AG10803 (cell line): ENCODE measurements at places on chromosomes 6 and 20.

GRCh38 chr6:4802312-4802935, 26.2 kb downstream of the CDYL start:
- no peak for DNase-seq

GRCh38 chr6:5025911-5026819, 22.3 kb upstream of the RPP40 start:
- DNase-seq: peak; percentile 41

GRCh38 chr6:34514593-34515472, 41.3 kb downstream of the SPDEF start:
- DNase-seq: peak; percentile 28

- no peak for DNase-seq
Measured at GRCh38 chr20:53419693-53420460, 173.8 kb downstream of the ZNF217 start.

DNA sequence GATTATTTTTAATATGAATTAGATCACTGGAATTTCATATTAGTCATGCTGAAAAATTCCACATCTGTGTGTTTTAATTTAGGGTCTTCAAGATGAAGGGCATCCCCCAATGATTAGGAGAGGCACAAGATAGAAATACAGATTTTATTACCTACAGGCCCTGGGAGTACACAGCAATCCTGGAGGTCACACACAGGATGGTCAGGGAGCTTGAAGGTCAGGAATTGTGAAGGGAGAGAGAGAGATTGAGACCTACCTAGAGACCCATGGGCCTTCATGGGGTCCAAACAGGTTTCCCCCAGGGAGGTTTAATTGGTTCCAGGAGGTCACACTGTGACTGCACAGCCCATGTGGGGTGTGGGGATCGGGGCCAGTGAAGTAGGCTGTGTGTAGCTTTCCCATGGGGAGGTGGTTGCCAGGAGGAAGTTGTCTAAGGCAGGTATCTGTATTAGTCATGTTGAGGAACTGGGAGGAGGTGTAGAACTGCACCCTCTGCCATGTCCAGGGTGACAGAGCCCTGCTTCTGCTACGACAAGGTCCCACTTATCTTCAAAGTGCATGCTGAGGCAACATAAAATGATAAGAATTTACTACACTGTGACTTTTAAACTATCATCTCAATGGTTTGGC, 18.3 kb downstream of the SNX9 start:
- no peak for DNase-seq

GRCh38 chr6:37373822-37374471, 20.2 kb downstream of the RNF8 start:
- DNase-seq: no peak

GRCh38 chr6:17354700-17355403, 38.5 kb upstream of the CAP2 start:
- DNase-seq: peak; percentile 75

- DNase-seq: peak; percentile 35
Measured at GRCh38 chr20:46681032-46681854, 8.0 kb downstream of the TP53RK start.

GRCh38 chr6:88517737-88518136, 351.6 kb upstream of the CNR1 start:
- no peak for DNase-seq

- no peak for DNase-seq
Measured at GRCh38 chr6:42509765-42510164, 54.1 kb upstream of the UBR2 start.

GRCh38 chr6:12750416-12750815, 33.8 kb downstream of the PHACTR1 start:
- no peak for DNase-seq

DNA sequence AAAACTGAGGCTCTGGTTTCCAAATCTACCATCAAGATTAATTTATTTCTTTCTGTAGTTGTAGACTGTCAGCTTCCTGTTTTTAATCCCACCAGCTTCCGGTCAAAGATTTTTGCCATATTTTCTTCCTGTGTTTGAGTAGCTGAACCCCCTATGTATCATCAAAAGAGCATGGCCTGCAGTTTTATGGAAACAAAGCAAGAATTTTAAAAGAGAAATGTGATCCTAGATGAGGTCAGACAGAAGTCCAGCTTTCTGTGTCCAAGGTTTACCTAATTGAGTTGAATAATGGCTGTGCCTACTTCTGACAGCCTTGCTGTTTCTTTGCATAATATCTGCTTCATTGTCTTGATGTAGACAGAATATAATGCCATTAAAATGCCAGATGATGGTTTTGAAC, 163.7 kb downstream of the CARMIL1 start:
- no peak for DNase-seq

GRCh38 chr20:45432294-45432693, 16.4 kb downstream of the PIGT start:
- no peak for DNase-seq

DNA sequence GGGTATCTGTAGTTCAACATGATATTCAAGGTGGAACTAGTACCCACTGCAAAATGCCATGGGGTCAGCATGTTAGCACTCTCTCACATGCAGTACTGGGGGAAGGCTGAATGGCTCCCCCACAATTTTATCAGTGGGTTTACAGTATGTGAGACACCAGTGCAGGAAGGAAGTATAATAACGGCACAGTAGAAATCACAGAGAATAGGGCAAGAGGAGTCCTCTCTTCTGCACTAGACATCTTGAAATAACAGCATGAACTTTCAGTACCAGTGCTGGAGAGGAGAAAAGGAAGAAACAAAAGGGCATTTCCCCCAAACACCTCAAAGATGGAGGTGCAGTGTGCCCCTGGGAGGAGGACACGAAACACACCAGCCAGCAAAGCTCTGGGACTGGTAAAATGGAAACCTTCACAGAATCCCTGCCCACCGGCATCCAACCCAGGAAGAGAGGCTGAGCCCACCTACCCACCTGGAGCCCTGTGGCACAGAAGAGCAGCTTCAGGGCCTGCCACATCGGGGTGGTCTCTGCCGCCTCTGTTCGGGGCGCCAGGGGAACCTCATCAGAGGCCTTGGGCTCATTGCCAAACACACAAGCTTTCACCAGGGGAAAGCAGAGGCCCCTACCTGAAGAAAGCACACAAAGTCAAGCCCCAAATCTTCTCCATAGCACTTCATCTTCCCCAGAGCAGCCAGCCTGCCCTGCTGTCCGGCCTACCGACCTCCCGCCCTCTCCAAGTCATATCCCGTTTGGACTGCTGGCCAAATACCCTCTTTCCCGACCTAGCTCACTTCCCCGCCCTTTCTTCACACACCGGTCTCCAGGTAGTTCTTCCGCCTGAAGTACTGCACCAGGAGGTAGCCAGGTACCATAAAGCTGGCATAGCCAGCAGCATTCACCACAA, 1.2 kb downstream of the SLC35B2 start:
- no peak for DNase-seq

DNA sequence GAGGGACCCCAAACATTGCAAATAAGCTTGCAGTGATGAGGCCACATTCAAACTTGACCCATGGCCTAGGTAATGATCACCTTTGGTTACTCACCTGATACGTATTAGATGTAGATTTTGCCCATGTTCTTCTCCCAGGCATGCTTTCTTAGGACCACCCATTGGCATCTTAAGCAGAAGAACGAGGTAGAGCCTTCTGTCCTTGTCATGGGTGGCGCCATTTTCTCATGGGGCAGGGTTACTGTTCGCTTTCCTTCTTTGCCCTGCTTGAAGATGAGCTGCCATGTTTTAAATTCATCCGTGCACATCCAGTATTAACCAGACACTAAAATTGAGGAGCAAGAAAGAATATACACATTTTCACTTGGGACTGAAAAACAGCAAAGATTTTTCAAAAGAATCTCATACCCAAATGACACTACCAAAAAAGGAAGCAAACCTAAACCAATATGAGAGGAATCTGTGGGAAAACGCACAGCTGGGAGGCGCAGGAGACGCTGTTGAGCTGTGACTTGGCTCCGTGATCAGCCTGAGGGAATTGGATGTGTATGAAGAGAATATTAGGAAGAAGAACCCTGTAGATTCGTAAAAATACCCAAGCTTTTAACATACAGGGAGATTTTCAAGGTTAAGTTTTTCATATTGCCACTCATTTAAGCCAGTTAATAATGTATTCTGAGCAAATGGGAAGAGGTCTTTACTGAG, 36.6 kb downstream of the GMPR start:
- no peak for DNase-seq

DNA sequence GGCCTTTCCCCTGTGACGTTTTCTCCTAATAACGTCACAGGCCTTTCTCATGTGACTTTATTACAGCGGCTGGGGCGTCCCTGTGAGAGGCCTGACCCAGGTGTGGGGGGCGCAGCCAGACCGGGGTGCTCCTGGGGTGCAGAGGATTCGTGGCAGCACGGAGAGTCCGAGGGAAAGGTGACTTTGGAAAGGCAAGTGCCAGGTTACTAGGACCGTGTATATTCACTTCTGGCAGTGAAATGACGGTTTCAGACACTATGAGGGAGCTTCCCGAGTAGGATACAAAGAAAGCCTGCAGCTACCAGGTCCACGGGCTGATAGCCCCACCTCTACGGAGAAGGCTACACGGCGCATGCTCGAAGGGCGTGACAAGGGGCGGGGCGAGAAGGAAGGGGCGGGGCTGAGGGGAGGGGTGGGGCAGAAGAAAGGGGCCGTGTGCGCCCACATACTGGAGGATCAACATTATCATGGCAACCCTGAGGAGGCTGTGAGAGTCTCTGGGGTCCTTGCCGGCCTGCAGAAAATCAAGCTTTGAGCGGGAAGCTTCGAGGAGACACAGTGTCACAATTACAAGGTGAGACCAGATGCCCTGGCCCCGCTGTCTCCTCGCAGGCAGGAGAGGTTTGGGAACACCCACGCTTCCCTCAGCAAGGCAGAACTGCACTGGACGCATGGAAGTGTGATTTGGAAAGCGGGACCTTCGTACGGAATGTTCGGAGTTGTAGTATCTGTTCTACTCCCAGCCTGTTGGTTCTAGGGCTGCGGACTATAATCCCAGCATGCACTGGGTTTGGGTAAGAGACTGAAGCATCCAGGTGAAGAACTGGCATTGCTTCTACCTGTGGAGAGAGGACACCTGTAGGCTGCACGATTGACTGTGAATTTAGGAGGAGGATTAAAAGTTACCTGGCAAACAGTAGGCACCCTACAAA, 54.4 kb upstream of the ZNF337 start:
- peak; percentile 22 for DNase-seq

GRCh38 chr6:67935976-67936477, 699.1 kb upstream of the ADGRB3 start:
- no peak for DNase-seq

DNA sequence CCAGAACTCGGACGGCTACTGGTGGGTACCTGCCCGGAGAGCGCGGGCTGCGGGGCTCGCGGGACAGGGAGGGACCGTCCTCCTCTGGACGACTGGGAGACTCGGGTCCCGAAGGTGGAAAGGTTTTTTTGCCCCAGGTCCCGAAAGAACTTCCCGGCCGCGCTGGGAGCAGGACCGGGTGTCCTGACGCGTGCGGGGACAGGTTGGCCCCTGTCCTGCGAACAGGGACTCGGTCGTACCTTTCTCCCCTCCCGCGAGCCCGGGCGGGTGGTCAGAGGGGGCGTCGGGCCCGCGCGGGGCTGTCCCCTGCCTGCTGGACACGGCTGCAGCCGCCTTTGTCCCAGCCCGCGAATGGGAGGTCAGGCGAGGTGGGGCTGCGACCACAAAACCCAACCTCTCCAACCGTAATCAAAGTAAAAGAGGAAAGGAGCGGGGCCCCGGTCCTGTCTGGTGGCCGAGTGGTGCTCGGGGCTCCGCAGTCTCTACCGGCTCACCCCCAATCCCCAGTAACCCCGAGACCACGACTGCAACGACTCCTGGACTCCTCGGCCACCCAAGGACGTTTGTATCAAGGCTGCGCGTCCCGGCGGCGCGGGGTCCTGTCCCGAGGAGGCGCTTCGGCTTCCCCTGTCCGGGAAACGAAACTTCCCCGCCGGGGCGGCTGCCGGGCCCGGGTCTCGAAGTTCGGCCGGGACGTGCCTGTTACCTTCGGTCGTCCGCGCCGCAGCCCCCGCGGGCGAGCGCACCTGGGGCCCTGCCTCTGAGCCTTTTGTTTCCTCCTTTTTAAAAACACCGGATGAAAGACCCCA, 798 bp downstream of the DSP start:
- no peak for DNase-seq

- no peak for DNase-seq
Measured at GRCh38 chr20:24819331-24819965, 129.6 kb upstream of the CST7 start.

GRCh38 chr6:2798586-2799134, 33.5 kb downstream of the WRNIP1 start:
- DNase-seq: no peak

DNA sequence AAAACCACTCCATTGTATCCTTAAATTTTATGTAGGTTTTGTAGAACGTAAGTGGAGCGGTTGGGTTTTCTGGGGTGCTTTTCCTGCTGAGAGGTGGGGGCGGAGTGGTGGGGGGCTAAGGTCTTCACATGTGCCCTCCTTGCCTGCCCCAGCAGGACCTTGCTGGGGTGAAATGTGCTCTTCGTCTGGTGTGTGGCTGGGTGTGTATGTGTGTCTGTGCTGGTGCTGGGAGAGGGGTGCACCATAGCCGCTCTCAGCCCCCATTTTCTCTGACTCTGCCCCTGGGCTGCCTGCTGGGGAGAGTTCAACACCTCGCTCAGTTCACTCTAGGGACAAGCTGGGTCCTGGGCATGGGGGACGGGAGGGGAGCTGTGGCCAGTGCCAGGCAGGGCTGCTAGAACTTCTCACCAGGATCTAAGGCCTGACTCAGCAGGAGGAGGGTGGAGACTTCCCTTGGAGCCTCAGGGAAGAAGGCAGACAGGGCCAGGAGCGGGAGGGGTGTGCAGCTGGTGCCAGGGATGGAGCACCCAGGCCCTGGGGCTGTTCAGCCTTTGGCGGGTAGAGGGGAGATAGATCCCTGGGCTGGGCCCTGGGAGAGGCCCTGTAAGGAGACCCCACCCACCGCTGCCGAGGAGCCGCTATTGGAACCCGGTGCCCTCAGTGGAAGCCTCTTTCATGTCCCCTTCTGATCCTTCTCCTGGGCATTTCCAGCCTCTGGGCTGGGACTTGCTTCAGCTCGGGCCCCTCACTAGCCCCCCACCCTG, 4.8 kb downstream of the SOX18 start:
- peak; percentile 50 for DNase-seq

DNA sequence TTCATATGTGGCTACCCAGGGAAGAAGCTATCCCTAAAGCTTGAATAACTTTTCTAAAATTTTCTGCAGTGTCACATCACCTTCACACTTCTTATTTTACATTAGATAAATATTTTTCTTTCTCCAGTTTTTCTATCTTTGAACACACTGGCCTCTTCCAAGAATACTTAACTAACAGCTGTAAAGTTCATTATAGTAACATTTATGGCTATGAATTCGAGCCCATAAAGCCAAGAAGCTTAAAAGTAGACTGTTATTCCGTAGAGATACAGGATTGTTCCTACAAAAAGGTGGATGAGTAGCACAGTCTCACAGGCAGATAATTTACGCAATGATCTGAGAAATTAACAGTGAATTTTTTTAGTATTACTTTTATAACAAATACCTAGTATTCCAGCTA, 55.7 kb upstream of the BMP5 start:
- DNase-seq: no peak

DNA sequence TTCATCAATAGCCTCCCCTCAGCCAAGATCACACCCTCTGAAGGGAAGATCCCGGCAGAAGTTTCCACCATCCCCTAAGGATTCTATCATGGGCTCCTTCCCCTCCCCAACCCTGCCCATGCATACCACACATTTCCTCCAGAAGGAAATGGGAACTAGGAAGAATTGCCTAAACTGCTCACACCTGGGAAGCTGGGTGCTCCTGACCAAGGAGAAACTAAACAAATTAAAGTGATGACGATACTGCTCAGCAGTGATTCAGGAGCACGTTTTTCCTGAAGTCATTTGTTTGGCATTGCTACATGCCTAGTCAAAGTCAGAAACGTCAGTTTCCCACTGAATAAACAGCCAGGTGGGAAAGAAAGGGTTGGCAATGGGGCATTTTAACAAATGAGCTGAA, 136.1 kb upstream of the CDYL start:
- no peak for DNase-seq
